ENCODE measurements at places on chromosomes 4 and X.

GRCh38 chr4:168914095-168914494, 96.0 kb downstream of the CBR4 start:
- no peak for DNase-seq

- DNase-seq, result no peak
These were observed 305.4 kb upstream of the NDST4 start for GRCh38 chr4:115418635-115419396.

DNA sequence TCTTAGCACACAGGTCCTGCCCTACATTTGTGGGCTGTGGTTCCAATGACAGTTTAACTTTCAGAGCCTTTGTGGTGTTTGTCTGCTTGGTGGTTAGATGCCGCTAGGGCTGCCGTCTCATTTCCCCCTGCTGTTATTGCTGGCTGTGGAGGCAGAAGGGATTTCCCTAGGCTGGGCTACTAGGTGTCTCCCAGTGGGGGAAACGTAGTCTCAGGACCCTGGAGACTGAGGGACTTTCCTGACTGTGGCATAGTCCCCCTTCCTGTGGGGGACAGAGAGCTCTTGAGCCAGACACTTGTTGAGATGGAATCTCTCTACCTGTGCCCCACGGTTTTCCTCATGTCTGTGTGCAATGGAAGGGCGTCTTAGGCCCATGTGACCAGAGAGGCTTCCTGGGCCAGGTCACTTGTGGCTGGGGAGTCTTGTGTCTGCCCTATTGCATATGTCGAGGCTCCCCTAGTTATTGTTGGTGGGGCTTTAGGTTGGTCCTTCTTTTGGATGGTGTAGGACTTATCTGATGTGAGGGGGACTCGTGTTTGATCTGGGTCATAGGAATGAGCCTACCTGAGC, 68.2 kb downstream of the ARHGAP10 start:
- no peak for DNase-seq

GRCh38 chr4:109434007-109434971, 674 bp downstream of the SEC24B start:
- peak; percentile 69 for DNase-seq

DNA sequence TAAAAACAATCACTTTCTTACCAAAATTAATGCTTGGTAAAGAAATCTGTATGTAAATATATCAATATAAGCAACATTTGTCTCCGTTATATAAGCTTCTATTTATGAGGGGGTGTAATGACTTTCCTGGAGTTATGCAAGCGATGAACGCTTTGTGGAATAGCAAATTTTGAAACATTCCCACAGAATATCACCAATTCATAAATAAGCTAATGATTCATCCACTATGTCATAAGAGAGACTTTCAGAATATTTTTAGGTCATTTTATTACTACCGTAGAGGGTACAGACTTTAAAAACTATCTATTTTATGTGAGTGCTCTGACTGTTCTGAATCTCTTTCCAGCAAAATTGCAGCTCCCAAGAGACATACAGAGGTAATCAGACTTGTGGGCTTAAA, 179.5 kb upstream of the FTHL17 start:
- DNase-seq, result no peak

DNA sequence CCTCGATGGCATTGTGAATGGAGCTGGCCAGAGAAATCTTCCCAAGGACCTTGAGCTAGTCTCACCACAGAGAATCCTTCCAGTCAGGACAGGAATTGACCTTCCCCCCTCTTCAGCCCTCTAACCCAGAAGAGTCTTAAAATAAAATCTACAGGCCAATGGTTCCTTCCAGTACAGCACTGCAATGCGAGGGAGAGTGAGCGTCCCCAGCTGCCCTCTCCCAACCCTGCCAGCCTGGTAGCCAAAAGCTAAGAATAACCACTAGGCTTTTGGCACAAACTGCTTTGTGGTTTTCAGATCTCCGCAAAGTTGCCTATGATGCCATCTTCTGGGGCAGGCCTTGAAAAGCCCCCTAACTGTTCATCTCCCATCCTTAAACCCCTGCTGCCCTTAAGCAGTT, 175.1 kb downstream of the AR start:
- no peak for DNase-seq

Measured in left lobe of liver (tissue), 2 donors.